B cell (primary cell): ENCODE measurements at places on chromosomes 2 and 18.

- no peak for DNase-seq
These were observed 35.5 kb downstream of the GREB1L start for GRCh38 chr18:21277578-21277977.

DNA sequence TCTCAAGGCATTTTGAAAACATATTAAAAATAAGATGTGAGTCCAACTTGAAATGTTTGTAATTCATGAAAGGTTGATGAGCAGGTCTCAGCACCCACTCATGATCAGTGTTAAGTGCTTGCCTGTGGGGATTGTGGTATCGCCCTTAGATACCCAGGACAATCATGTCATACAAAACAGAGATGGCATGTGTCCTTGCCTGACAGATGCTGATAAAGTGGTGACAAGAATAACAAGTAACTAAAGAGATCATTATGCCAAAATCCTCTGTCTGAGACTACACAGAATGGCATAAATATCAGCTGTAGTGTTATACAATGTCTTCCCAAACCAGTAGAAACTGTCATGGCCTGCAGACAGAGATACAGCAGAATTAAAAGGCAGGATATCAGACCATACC is 930.3 kb downstream of the SUCLG1 start:
- no peak for DNase-seq

GRCh38 chr2:6574121-6574520 is 291.6 kb downstream of the CMPK2 start:
- no peak for DNase-seq

- no peak for DNase-seq
These were observed 151.6 kb downstream of the GLI2 start for GRCh38 chr2:120887320-120887697.

GRCh38 chr2:74951211-74951754 is 7.2 kb upstream of the POLE4 start:
- no peak for DNase-seq

GRCh38 chr2:109185821-109186570 is 57.0 kb downstream of the SH3RF3 start:
- no peak for DNase-seq

- DNase-seq = no peak
These were observed 192.5 kb downstream of the NDUFA10 start for GRCh38 chr2:239832490-239833268.

DNA sequence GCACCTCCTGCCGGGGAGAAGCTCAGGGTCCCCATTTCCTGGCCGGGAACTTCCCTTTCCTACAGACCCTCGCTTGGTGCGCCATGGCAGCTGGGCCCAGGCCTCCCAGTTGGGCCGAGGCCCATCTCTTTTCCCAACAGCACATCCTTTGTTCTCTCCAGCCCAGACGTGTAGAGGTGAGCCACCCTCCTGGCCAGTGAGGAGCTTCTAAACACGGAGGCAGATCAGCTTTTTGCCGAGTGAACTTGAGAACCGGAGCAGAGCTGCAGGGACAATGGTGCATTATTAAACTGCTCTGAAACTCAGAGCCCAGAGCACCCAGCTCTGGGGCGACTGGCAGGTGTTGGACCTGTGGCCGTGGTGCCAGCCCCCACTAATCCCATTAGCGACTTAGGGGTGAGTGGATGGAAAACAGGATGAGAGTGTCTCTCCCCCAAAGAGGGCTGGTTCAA is 25.4 kb downstream of the SH3BP4 start:
- DNase-seq = no peak

GRCh38 chr2:17648581-17648980 is 105.0 kb downstream of the SMC6 start:
- DNase-seq = no peak

DNA sequence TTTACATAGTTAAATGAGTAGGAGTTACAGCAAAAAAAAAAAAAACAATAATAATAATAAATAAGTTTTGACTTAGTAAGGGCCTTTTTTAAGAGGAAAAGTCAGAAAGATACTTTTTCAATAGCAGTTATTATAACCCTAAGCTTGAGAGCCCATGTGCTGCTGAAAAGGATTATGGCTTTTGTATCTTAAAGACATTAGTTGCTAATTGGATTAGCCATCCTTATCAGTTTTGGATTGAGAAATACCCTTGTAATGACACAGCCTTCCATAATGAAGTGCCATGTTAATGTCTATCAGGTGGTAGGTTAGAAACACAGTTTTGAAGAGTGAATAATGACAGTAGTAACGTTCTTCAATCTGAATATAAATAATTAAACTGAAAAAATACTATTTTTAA is 554.0 kb downstream of the RIT2 start:
- no peak for DNase-seq

DNA sequence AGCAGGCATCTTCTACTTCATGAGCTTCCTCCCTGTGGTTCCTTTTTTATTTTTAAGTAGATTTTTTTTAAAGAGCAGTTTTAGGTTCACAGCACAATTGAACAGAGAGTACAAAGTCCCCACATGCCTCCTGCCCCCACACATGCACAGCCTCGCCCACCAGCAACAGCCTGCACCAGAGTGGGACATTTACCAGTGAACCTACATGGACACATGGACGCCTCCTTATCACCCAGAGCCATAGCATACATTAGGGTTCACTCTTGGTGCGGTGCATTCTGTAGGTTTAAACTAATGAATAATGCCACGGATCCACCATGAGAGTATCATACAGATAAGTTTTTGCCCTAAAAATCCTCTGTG is 40.9 kb downstream of the HS1BP3 start:
- no peak for DNase-seq

GRCh38 chr2:236254001-236254400 is 10.2 kb downstream of the ASB18 start:
- DNase-seq = no peak

DNA sequence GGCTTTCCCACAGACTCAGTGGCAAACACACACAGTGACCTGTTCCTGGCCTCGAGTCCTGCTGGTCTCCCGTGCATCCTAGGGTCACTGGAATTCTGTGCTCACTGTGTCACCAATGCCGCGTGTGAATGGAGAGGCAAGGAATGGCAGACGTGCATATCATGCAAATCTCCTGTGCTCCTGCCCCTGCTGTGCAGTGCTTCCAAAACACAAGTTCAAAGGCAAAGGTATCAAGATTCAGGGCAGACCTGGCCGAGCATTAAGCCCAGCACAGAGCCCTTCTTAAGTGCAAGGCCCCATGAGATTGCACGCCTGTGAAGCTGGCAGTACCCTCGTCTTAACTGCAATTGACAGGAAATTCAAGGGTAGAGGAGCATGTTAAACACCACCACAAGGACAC is 129.1 kb downstream of the NDUFA10 start:
- no peak for DNase-seq

DNA sequence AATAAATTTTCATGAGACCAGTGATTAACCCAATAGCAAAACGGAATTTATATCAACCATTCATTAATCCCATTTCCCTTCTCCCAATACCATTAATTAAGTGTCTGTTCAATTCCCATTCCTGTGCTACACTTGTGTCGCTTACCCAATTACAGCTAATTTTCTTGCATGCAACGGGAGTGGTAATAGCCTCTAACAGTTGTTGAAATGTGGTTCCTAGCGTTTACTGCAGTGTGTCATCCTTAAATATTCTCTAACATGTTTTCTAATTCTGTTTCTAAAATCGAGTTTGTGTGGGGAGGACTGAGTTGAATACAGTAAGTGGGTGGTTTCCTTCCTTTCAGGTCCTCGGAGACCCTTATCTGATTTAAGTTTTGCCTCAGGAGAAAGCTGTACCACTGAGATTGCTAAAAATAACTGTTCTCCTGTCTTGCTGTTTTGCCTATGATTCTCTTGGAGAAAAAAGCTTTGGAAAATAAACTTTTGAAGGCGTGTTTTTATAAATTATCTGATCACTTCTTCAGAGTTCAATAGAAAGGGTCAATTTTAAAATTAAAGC is 59.3 kb upstream of the LRRTM1 start:
- DNase-seq = no peak

DNA sequence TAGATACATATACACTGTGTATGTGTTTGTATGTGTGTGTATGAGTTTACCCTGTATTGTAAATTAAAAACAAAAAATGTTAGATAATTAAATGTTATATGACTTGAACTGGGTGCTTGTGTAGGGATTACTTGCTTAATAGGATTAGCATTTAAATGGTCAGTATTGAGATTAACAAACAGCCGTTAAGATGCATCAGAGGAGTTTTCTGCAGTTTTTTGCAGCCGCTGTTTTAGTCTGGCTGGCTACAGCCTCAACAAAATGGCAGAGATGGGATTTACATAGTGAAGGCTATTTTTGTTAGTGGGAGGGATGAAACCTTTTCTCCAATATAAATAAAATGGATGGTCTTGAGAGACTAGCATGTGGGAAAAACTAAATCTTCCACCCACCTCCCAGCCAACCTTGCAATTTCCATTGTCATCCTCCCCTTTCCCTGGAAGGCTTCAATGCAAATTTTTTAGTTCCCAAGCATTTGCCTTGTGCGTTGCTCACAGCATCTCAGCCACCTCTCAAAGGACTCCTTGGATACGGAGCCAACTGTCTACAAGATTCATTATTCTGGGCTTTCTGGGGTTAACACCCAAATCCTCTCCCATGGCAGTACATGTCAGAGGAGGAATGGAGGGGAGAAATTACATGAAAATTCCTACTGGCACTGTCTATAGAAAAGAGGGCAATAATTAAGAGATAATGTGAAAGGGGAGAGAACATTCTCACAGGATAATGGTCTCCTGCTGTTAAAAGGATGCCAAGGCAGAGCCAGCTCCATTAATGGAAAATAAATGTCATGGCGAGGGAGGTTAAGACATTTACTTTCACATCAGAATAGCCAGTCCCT is 351.9 kb downstream of the CDH2 start:
- DNase-seq = no peak
